ENCODE measurements at places on chromosomes 11 and 22.

DNA sequence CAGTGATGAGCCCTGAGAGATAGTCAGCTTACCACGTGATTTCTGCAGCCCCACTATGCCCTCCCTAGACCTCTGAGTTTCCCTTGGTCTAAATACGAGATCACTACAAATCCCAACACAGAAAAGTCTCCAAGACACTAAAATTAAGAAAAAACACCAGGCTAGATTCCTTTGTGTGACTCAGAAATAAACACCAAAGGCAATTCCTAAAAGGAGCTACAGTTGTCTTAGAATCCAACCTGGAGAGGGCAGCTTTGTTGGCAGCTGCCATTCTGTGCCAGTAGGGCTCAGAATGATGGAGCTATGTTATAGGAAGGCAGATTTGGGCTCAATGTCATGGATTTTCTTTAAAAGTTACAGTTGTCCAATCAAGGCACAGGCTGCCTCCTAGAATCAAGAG lies 37.1 kb upstream of the HMGXB4 start:
- no peak for DNase-seq

DNA sequence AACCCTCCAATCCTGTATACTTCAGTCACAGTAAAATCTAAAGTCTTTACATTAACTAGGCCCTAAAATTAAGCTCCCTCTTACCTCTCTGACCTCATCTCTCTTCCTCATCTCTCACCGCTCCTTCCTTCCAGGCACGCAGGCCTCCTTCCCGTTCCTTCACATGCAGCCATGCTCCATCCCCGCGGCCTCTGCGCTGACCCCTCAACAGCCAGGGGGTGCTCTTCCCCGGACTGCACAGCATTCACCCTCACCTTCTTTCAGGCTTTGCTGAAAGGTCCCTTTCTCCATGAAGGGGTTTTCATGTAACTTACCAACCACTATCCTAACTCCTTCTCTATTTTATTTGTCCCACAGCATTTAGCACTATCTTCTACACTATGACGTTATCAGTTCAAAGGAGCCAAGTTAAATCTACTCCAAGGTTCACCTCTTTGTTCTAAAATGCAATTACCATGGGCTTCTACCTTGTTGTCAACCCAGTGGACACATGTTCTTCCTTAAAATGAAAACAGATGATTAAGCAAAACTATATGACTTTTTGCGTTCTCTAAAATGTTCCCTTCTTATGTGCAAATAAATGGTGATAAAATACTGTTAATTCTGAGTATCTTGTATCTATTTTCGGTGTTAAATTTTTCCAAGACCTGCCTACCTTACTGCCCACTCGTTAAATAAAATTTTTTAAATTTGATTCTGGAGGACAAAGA lies 57.8 kb upstream of the APOA1 start:
- DNase-seq = peak; percentile 32

- DNase-seq = no peak
Measured at GRCh38 chr22:19635644-19636043, 78.7 kb upstream of the SEPTIN5 start.

DNA sequence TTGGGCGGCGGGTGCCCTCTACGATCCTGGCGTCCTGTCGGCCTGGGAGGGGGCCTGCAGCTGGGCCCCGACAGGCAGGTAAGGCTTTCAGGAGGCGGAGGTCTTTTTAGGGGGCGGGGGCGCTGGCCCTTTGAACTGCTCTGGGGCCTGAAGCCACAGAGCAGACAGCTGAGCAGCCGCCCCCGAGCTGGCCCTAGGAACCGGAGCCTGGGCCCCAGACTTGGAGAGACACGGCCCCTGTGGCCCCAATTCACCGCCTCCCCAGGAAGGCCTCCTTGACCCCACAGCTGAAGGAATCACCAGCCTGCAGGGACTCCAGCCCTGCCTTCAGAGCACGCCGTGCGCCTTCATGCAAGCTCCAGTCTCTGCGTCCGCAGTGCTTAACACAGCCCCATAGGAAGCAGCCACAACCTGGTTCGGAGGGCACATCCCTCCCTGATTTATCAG lies 618 bp upstream of the CERK start:
- DNase-seq = peak; percentile 65

DNA sequence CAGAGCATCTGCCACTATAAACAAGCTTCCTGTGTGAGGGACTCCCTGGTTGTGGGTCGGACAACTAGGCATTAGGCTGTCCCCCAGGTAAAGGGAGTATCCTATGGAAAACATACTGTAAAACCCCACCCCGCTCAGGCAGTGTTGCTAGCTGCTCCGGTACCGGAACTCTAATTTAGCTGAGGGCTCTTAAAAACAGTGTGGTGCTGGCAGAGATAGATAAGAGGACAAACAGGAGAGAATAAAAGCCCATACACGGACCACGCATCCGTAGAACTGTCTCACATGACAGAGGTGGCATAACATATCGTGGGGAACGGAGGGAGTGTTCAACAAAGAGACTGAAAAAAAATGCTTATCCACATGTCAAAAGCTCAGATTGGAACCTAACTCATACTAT lies 3.4 kb upstream of the MOGAT2 start:
- no peak for DNase-seq

Data from choroid plexus epithelial cell (primary cell).